ENCODE measurements at places on chromosomes 2 and 18.

DNA sequence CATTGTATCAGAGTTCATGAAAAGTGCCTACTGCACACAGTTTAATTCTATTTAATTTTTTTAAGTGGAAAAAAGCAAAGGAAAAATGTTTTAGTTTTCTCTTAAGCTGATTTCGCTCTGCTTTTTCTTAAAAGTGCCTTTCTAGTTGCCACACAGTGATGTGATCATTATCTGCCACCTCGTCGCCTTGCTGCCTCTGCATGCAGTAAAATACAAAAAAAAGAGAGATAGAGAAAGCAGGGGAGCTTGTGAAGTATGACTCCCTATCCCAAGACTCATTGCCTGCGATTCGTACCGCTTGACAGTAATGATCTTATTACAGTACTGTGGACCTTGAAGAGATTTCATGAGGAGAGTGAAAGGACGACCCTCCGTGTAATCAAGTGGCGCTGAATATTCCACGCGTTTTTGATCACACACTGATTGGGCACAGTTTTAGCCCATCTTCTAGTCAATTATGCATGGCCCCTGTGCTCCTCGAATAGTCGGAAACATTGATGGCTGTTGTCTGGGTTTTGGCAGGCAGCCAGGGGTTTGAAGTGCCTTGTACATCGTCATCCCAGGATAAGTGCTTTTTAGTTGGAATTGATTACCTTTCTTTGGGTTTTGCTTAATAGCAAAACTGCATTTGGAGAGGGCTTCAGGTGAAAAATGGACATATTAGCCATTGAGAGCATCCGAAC is 188.3 kb downstream of the GBX2 start:
- DNase-seq: no peak

- no peak for DNase-seq
These were observed 155.2 kb downstream of the ALK start for GRCh38 chr2:29766191-29766590.

GRCh38 chr18:58392324-58393000 is 236.4 kb downstream of the ALPK2 start:
- no peak for DNase-seq

GRCh38 chr2:54479424-54479823 is 23.3 kb downstream of the SPTBN1 start:
- no peak for DNase-seq

GRCh38 chr18:76430636-76431035 is 64.4 kb downstream of the ZNF516 start:
- DNase-seq: no peak

GRCh38 chr2:239904496-239904895 is 120.6 kb downstream of the NDUFA10 start:
- DNase-seq: no peak

GRCh38 chr2:176328149-176328548 is 58.9 kb downstream of the MTX2 start:
- no peak for DNase-seq

DNA sequence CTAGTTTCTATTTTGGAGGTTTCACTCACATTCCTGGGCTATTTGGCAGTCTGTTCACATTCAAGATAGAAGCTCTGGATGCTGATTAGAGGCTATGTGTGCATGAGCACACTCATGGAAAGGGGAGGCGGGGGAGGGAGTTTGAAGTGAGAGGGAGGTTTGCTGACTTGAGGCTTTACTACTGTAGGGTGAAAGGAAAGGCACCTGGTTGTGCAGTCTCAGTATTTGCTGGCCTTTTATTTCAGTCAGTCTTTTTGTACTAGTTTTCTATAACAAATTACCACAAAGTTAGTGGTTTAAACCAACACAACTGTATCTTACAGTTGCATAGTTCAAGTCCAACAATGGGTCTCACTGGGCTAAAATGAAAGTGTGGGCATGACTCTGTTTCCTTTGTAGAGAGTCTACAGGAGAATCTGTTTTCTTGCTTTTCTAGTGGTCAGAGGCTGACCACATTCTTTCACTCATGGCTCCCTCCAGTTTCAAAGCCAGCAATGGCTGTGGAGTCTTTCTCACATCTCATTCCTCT is 47.7 kb upstream of the NR4A2 start:
- DNase-seq: no peak

GRCh38 chr2:75560768-75561565 is at the start of gene EVA1A:
Gene EVA1A, minus strand, starts transcription at chr2:75560939. Its CDS starts 42,799 bp downstream, at chr2:75518140.
- peak; percentile 58 for DNase-seq

DNA sequence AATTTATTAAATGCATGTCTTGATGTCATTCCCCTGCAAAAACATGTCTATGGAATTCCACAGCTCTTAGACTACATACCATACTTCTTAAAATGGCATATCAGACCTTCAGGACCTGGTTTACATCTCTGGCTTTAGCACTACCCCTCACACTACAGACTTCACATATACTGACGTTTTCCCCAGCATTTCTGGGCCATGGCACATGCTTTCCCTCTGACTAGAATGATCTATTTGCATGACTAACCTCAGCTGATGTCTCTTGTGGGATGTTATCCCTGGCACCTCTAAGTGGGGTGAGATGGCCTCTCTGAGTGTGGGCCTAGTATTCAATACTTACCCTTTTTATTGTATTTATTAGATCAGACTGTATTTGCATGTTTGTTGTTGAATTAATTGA is 381.6 kb downstream of the ERBB4 start:
- DNase-seq: no peak

GRCh38 chr2:118431165-118431517 is 342.9 kb downstream of the INSIG2 start:
- DNase-seq: no peak

GRCh38 chr18:24234330-24234729 is 95.5 kb downstream of the CABYR start:
- DNase-seq: no peak

- DNase-seq: no peak
These were observed 125.7 kb downstream of the PRKRA start for GRCh38 chr2:178325268-178325667.

- DNase-seq: no peak
These were observed 61.5 kb downstream of the G6PC2 start for GRCh38 chr2:168962636-168963035.

DNA sequence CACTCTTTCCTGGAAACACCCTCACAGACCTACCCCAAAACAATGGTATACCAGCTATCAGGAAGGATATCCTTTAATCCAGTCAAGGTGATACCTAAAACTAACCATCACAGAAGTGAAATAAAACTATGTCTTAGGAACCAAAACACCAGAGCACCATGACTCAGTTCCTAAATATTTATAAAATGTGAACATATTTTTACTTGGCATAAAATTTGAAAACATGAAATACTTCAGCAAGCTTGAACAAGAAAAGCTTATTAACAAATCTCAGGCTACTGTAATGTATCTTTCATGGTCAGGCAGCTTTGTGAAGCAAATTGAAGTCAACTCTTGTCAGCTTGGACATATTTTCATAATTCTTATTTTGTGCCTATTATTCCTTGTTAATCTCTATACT is 440.8 kb upstream of the CDH20 start:
- no peak for DNase-seq

DNA sequence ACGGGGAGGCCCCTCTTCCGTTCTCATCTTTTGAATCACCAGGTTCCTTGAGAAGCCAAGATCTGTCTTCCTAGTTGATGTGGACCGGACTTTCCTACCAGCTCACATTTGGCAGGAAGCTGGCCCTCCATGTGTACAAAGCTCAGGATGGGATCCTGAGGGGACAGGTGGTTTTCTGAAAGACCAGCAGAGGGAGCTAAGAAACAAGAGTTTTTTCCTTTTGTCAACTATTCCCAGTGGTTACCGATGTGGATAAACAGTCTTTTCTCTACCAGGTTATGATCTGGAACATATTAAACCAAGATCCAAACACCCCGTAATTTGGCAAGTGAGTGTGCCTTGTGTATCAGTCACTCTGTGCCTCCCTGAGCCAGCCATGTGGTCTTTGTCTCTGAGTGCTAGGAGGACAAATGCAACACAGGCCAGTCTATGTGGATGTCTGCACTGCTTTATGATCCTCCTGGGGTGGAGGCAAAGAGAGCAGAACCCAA is 25.1 kb upstream of the ARHGAP25 start:
- DNase-seq: peak; percentile 62

GRCh38 chr2:84882775-84883550 is 2.1 kb upstream of the TRABD2A start:
- no peak for DNase-seq

GRCh38 chr2:119206201-119206600 is 17.4 kb upstream of the STEAP3 start:
- no peak for DNase-seq

DNA sequence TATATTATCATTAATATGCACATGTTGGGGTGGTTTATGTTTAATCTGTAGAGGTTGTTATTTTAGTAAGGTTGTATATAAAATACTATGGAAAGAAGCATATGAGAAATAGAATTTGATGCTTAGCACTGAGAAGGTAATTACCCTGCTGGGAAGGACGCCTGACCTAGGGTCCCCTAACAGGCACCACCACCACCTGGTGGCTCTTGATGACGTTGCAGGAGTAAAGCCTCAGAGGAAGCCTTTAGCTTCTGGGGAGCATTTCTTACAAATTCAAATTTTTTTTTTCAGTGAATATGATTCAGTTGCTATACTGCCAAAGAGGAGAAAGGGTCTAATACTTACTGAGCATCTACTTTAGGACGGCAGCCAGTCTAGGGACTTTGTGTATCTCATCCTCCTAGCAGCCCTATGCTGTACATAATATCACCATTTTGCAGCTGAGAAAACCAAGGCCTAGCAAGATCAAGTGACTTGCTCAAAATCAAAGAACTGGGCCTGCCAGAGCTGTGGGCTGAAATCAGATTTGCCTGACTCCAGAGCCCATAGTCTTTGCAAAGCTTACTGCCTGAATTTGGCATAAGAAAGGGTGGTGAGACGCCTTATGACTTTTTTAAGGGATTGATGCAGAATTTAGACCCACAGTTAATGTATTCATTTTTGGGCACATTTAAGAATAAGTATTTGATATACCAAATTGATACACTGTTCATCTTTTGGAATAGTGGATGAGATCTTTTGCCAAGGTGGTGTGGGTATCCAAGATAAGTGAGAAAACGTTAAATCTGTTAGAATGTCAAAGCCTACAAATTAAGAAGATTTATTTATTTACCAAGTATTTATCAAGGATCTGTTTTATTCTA is 78.8 kb upstream of the GAREM1 start:
- peak; percentile 56 for DNase-seq

DNA sequence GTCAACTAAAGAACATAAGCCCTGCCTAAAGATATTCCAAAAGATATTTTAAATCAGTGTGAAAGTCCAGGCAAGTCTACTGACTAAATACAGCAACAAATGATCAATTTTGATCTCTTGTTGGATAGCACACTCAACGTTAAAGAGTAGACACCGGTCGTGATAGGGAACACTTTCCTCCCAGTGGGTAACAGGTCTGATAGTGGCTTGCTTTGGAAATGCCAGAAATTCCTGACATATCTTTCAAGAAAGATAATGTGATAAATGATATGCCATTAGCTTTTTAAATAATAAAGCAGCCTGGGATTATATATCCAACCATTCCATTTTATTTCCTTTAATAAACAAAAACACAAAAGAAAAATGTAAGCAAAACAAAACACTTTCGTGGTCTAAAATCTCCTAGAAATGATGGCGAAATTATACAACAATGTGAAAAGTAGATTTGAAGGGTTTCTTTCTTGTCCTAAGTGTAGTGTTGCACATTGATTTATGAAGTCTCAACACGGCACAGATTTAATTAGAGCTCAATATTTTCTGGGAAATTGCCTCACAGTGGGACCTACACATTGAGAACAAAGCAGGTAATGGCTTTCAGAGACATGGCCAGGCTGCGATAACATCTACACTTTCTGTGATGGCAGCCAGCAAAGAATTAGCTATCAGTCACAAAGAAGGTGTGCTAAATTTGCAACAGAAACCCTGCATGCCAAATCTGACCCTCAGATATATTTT is 158.6 kb downstream of the PPP1R1C start:
- peak; percentile 41 for DNase-seq

DNA sequence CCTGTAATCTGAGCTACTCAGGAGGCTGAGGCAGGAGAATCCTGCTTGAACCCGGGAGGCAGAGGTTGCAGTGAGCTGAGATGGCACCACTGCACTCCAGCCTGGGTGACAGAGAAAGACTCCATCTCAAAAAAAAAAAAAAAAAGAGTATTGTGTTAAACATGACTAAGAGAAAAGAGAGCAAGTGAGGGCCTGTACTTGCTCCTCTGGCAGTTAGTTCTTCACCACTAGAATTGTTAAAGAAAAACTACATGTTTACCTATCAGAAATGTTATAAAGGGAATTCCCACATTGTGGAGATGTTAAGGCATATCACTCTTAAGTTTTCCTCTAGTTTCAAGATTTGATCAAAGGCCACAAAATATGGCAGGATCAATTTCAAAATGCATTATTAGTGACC is 75.4 kb upstream of the LRATD1 start:
- DNase-seq: no peak

- DNase-seq: no peak
These were observed 72.6 kb downstream of the SLC66A2 start for GRCh38 chr18:79878741-79879378.

GRCh38 chr2:98015671-98016070 is 19.9 kb upstream of the TMEM131 start:
- DNase-seq: no peak

GRCh38 chr2:49416252-49416651 is 261.9 kb upstream of the FSHR start:
- no peak for DNase-seq

DNA sequence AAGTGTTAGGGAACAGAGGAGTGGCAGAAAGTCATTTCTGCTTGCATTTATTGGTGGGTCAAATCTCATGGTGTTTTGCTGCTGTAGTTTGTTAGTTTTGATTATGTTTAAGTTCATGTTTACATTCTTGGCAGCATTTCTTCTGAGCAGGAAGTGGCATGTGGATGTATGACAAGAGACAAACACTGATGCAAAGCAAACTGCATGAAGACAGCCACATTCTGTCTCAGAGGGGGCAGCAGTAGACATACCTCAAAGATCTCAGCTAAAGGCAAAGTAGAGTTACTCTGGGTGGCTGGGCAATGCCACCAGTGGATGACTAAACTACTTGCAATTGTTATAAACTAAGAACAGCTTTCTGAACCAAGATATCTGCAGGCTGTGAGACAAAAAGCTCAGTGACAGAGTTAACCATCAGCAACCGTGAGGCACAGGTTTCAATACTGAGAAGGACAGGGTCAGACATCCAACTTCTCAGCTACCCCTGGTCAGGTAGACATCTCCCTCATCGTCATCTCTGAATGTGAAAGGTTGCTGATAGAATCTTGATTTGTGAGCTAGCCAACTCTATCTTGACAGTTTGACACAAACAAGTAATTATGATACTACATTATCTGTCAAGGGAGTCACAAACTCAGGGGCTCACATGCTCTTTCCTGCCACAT is 16.4 kb downstream of the GALNT3 start:
- DNase-seq: no peak

GRCh38 chr18:34342960-34343359 is 118.2 kb upstream of the NOL4 start:
- no peak for DNase-seq

DNA sequence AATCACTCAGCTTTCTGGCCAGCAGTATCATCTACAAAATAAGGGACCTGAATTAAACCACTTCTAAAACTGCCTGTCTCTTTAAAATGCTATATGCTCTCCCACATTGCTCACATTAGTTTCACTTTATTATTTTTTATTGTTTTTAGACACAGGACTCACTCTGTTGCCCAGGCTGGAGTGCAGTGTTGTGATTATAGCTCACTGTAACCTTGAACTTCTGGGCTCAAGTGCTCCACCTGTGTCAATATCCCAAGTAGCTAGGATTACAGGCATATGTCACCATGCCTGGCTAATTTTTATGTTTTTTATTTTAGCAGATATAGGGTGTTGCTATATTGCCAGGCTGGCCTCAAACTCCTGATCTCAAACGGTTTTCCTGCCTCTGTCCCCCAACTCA is 591.3 kb upstream of the ZNF804A start:
- peak; percentile 21 for DNase-seq

GRCh38 chr18:61502472-61502871 is 169.2 kb downstream of the CDH20 start:
- DNase-seq: peak; percentile 70
